ENCODE measurements at places on chromosomes 2 and 18. TPM values are rescaled to one million over a fixed set of nuclear protein-coding genes. Genes with fewer than 3 reads are reported as not detected.

GRCh38 chr2:37582481-37583220, 88.8 kb downstream of the CDC42EP3 start:
- DNase-seq, result no peak

DNA sequence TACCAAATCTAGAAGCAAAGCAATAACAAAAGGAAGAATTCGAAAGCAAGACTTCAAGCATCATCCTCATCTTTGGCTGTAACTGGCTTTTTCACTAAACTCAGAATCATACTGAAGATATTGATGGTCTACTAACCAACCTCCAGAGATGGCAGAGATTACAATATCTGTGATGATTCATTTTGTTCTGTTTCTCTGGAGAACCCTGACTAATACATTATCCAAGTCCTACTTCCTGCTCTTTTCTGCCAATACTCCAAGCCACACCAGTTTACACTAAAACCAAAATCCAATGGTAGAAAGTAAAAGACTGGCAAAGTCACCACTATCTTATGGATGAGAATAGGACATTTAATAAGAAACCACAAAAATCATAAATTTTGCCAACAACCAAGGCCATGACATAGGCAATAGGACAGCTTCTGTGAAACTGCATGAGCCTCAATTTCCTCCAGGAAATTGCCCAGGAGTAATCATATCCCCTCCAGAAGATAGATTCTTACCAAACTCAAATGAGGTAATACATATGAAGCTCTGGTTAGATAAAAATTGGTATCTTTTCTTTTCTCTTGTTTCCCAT, 159.8 kb downstream of the METTL4 start:
- peak; percentile 79 for DNase-seq

DNA sequence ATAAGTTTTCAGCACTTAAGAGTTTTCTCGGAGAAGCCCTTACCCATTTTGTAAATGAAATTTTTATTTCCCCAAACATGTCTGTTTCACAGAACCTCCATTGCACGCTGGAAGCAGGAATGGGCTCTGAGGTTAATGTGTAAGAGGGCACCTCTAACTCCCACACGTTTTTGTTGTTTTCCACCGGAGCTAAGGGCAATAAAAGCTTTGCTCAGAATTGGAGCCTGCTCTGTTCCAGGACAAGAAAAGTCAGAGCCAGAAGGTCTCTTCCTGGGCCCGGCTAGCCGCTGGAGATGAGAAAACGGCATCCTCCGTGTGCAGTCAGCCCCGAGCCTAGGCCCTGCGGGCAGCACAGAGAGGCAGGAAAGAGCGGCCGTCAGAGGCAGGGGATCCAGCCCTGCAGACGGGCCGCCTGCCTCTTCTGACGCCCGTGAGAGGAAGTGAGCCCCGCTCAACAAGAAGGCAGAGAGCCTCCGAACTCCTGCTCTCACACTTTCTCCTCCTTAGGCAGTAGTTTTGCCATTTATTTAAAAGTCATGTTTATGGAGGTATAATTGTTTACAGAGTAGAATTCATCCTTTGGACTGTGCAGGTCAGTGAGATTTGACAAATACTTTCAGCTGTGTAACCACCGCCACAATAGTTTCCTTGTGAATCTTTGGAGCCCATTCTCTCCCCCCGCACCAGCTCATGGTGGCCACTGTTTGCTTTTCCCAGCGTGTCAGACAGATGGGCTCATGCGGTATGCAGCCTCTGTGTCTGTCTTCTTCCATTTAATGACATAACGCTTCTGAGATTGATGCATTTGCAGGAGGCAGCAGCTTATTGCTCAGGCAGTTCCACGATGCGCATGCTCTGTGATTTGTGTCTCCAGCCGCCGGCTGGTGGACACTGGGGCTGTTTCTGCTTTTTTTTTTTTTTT, 117.3 kb downstream of the GALR1 start:
- peak; percentile 37 for DNase-seq

- DNase-seq, result no peak
Measured at GRCh38 chr2:40242315-40242714, 209.6 kb downstream of the SLC8A1 start.

DNA sequence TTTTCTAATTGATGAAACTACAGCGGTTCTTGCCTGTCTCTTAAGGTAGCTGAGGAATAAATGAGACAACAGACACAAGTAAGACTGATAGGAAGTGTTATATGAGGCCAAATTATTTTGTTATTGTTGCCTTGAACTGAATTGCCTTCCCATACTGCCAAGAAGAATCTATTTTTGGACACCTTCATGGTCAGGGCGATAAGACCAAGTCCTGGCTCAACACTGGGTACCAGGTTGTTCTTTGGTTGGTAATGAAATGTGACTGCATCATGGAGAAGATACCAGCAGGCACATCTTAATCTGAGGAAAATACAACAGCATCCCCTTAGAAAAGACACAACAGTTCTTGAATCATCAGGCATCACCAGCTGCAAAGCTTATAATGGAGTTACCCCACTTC, 23.7 kb downstream of the MSGN1 start:
- no peak for DNase-seq

DNA sequence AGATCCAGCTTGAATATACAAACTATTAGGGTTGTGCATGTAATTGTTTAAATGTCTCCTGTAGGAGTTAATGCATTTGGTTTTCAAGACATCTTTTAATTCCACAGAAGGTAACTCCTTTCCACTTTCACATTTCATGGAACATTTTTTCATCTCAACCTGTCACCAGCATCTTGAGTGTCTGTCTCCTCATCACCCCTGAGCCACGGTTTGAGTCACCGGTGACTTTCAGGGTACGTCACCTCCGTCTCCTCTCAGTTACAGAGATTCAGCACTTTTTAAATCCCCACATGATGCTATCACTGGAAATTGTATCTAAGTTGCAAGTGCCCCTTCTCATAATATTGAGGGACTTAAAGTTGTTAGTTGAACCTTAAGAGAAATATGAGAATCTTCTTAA, 25.3 kb downstream of the GPR55 start:
- DNase-seq, result no peak

GRCh38 chr2:22217881-22218280, 1094.1 kb downstream of the TDRD15 start:
- DNase-seq, result no peak

DNA sequence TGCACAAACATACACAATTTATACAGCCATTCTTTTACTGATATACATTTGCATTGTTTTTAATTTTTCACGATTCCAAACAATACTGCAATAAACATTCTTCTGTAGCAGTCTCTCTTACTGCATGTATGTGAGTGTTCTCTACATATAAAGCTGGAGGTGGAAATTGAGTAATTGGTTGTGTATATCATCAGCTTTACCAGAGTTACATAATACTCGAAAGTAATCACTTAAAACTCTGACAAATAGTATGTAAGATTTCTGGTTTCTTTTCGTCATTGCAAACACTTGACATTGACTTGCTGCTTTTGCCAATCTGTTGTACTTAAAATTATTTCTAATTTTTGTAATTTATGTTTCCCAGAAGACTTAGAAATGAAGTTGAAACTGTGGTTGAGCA, 110.2 kb downstream of the TDRD15 start:
- DNase-seq, result no peak

AQP12A gene
- total RNA-seq, result not detected

SPC25 gene
- 98.4 TPM for total RNA-seq

PLA2R1 gene
- 2.5 TPM for total RNA-seq
